ENCODE measurements at places on chromosomes 2 and 18.

GRCh38 chr2:106890606-106891005, 4.6 kb upstream of the ST6GAL2 start:
- DNase-seq, result no peak

DNA sequence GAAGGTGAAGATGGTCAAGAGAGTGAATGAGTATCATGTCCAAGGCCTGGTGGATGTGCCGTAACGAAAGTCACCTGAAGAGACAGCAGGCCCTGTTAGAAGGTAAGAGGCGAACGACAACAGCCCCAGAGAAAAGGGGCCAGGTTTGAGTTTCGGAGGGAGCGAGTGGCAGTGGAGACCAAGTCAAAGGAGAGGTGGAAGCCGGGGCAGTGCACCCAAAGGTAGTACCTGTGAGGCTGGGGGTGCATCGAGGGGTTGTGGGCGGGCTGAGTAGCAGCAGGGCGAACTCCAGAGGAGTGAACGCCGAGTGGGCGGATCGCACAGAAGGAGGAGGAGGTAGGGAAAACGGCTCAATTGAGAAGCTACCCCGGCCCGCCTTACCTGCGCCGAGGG, 358 bp downstream of the USP37 start:
- peak; percentile 65 for DNase-seq

GRCh38 chr18:3029215-3029952, 16.4 kb upstream of the LPIN2 start:
- DNase-seq, result no peak

DNA sequence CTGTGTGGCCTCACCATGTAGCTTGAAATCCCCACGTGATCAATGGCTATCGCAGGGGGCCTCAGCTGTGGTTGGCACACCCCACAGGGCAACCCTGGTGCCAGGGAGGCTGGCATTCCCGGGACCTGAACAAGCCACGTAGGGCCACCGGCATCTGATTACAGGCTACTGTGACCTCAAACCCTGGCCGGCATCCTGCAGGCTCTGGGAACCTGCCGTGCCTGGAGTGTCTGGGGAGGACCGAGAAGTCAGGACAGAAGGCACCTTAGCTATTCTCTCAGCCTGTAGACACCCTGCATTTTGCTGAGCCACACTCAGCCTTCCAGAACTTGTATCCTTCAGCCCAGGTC, 213.0 kb downstream of the GLI2 start:
- DNase-seq, result no peak

DNA sequence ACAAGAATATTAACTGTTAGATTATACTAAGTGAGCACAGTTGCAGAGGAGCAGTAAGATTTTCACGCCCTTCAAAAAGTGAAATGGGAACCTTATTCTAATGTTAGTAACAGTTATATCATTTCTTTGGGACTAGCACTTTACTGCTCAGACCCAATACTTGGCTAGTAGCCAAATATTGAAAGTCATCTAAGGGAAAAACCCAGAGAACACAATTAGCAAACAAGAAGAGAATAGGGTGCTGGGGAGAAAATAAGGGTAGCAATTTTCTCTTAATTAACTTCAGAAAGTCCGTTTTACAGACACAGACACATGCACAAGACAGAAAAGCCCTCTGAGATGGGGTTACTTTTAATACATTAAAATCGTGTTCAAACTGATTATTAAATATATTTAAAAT, 71.8 kb downstream of the ID2 start:
- DNase-seq, result no peak

DNA sequence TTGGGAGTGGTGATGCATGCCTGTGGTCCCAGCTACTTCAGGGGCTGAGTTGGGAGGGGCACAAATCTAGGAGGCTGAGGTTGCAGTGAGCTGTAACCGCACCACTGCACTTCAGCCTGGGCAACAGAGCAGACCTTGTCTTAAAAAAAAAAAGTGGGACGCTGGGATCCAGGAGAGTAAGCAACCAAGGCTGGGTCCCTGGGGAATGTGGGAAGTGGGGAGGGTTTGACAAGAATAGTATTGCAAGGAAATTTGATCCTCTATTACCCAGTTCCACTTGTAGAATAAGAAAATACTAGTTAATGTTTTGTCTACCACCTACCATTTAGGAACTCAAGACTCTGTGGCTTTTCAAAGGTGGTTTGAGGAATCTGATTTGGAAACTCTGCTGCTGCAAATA, 21.1 kb upstream of the DYTN start:
- DNase-seq, result no peak

DNA sequence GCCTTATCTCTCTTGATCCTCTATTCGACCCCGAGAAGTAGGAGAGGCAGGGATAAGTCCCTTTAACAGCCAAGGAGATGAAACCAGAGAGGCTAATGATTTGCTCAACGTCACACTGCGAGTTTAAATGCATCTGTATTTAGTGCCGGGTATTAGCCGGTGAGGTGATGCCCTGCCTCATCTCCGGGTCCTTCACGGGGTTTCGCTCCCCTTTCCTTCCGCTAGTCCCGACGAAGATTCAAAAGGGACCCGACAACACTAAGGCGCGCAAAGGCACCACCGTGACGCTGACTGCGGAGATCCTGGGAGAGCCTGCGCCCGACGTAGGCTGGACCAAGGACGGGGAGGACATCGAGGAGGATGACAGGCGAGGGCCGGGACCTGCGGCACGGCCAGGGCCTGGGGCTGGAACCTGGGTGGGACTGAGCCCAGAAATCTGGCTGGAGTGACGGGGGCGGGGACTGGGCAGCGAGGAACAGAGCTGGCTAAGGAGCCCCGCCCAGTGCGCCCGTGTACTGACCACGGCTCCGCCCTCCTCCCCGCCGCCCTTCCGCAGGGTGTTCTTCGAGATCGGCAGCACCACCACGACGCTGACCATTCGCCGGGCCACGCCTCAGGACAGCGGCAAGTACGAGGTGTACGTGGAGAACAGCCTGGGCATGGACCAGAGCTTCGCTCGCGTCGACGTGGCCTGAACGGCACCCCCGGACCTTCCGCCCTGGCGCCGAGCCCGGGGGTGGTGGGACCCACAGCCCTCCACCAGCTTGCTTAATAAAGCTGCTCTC, 1.0 kb upstream of the GMPPA start:
- DNase-seq, result no peak

GRCh38 chr2:219506802-219507526, 7.3 kb upstream of the ASIC4 start:
- no peak for DNase-seq

GRCh38 chr2:216034065-216034464, 20.7 kb upstream of the MREG start:
- peak; percentile 68 for DNase-seq

- no peak for DNase-seq
Measured at GRCh38 chr2:185979546-185980071, 241.0 kb downstream of the FSIP2 start.

- DNase-seq, result no peak
Measured at GRCh38 chr2:57602733-57603132, 443.9 kb upstream of the VRK2 start.

GRCh38 chr18:24835751-24836150, 375.3 kb downstream of the HRH4 start:
- no peak for DNase-seq

GRCh38 chr18:25351777-25352628, at the start of gene ZNF521:
Gene ZNF521, minus strand, starts transcription at chr18:25352166. Its CDS starts 1,220 bp downstream, at chr18:25350946.
- no peak for DNase-seq

- DNase-seq, result no peak
Measured at GRCh38 chr2:122186761-122187222, 431.3 kb downstream of the TSN start.

- DNase-seq, result no peak
Measured at GRCh38 chr2:185807351-185807750, 68.7 kb downstream of the FSIP2 start.

DNA sequence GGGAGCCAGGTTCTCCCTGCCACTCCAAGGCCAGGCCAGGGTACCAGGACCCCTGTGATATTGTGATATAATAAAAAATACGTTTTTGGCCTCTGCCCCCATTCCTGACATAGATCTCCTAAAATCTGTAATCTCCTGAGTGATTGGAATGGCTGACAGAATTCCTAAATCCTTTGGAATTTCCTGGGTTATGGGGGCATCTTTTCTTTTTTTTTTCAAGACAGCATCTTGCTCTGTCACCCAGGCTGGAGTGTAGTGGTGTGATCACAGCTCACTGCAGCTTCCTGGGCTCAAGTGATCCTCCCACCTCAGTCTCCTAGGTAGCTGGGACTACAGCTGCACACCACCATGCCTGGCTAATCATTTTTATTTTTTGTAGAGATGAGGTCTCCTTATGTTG, 26.2 kb upstream of the TUBB6 start:
- no peak for DNase-seq

DNA sequence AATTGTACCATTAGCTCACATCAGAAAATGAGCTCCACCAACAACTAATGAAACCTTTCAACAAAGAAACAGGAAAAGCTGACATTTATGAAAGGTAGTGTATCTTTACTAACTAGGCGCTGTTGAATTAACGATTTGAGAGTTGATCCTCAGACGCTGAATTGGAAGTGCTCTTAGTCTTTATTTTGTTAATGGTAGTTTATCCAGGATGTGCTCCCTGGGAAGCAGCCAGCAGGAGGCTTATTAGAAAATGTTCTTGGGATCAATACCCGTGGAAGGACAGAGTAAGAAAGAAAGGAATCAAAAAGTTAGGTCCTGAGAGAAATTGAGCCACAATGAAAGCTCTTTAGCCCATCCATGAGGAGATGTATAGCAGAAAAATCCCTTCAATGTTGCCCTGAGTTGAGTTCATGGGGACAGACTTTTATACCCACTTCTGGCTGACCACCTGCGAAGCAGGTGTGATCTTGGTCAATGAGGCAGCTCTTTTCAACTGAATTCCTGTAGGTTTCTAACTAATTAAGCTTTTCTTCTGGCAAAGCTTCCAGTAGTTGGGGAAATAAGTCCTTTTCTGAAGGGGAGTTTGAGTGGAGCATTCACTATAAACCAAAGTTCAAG, 492.6 kb upstream of the REG3G start:
- DNase-seq, result no peak

DNA sequence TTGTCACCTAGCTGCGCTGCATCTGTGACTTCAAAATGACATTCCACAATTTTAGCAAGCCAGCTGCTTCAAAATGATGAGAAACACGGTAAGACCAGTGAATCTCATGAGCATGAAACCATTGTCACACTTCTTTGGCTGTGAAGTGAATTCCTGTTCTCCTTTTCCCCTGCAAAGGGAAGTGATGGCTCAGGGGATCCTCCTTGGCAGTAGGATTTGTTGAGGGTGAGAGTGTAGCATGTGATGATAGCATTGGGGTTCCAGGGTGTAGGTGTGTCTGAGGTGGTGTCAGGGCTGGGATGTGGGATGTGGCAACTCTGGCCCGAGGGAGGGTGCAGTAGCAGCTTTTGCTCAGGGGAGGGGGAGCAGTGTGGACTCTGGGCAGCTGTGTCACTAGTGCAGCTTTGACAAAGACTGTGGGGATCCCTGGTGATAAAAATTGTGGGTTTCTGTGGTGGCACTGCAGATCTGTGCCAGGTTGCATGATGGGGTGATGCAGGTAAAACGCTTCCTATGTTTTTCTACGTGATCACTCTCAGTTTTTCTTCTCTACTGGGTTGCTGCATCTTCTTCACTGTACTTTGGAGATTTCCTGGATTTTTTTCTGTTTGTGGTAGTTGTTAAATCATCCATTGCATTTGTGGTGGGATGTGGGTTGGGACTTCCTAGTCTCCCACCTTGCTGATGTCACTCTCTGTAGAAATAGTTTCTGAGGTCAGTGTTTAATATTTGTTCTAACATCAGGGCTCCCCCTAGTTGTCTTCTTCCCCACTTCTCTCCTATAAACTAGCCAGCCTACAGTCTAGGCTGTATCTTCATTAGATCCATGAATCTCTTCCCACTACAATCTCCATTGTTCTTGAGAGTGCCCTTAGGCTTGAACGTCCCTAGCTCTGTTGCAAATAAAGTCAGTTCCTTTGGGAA, 107.0 kb downstream of the ACTR3 start:
- no peak for DNase-seq

DNA sequence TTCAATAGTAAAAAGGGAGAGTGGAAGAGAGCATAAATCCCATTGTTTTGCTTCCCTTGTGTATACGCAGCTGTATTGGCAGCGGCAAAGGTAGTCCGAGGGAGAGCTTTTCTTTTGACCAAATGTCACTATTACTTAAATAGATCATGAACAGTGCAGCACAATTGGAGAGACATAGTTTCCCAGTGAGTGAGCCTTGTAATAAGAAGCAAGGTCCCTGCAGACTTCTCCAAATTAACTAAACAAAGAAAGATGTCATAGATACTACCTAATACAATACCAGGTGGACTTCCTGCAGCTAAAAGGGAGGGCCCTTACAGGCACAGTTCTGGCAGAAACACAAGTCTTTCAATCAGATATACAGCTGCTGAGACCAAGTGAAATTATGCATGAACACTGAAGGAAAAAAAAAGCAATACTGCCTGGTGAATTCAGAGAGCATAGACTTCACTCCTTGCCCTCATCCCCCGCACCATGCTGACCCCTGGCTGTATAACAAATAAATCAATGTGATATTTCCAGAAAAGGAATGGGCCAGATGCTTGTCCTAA, 404.7 kb upstream of the CDH2 start:
- no peak for DNase-seq

- DNase-seq, result no peak
Measured at GRCh38 chr2:109563288-109563687, 50.5 kb downstream of the SEPTIN10 start.

DNA sequence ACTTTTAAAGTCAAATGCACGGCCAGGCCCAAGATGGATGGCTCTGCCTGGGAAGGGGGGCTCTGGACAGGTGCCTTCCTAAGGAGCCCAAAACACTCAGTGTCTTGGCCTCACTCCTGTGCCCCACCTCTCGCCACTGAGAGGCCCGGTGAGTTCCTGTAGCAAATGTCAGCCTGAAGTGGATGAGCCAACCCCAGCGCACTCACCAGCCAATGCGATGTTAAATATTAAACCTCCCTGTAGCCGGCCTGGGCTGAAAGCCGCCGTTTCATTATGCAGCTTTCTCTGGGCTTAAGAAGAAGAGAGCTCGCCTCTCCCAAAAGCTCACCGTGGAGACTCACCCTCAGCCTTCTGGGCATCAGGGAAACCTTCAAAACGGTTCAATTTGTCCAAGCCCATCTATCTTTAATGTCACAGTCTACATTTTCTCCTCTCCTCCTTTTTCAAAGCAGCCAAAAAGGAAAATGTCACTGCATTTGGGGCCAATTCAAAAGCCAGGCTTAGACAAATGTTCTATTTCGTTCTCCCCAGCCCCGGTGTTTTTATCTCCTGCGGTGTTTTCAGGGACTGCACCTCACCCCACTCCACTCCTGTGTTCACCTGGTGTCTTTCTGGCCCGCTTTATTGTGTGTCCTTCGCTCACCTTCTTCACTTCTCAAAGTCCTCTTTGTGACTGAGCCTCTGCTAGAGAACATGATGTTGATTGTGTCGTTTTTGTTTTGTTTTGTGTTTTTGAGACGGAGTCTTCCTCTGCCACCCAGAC, 124.0 kb downstream of the NRP2 start:
- no peak for DNase-seq

GRCh38 chr2:219405451-219405850, 12.7 kb upstream of the DES start:
- no peak for DNase-seq

Data from T-helper 9 cell (primary cell).